ENCODE measurements at places on chromosomes 2 and 18. TPM values are rescaled to one million over a fixed set of nuclear protein-coding genes. Genes with fewer than 3 reads are reported as not detected.

The CXCR1 gene
- not detected for total RNA-seq

The GPR45 gene
- total RNA-seq, result not detected

- DNase-seq, result no peak
Measured at GRCh38 chr2:39705638-39706037, 39.9 kb downstream of the TMEM178A start.

- DNase-seq, result no peak
Measured at GRCh38 chr2:176537932-176538331, 268.7 kb downstream of the MTX2 start.

- peak; percentile 48 for DNase-seq
Measured at GRCh38 chr2:74441690-74442482, at the start of gene RTKN. RTKN (minus strand) TSS chr2:74441937; CDS start chr2:74441816, 121 bp downstream.

- no peak for DNase-seq
Measured at GRCh38 chr18:45222180-45222579, 393.1 kb upstream of the SLC14A2 start.

- DNase-seq, result no peak
Measured at GRCh38 chr2:110994250-110994961, 126.3 kb upstream of the BCL2L11 start.

- no peak for DNase-seq
Measured at GRCh38 chr18:27964811-27965210, 212.1 kb downstream of the CDH2 start.
